Sciatic nerve (tissue), 2 donors: ENCODE measurements at places on chromosomes 1 and 21. TPM values are rescaled to one million over a fixed set of nuclear protein-coding genes. Genes with fewer than 3 reads are reported as not detected.

GRCh38 chr1:86258101-86258500, 101.5 kb upstream of the COL24A1 start:
- DNase-seq = no peak

GRCh38 chr1:178004926-178005391, 35.1 kb upstream of the SEC16B start:
- no peak for DNase-seq

GRCh38 chr1:202964791-202965410, 2.2 kb downstream of the CYB5R1 start:
- DNase-seq = no peak

DNA sequence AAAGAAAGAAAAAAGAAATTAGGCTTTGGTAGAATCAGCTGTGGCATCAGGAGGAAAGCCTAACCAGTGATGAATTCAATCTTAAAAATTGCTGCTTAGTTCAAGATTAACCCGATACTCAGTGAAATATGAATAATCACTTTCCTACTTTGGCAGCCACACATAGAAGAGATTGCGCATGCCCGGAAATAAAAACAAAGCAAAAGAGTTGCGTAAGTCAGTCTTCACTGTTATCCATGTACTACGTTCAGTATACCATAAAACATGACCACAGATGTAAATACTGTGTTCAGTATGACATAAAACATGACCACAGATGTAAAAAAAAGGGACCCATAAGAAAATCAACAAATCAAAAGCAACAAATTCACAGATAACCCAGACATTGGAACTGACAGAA, 19.2 kb downstream of the CD1D start:
- no peak for DNase-seq

DNA sequence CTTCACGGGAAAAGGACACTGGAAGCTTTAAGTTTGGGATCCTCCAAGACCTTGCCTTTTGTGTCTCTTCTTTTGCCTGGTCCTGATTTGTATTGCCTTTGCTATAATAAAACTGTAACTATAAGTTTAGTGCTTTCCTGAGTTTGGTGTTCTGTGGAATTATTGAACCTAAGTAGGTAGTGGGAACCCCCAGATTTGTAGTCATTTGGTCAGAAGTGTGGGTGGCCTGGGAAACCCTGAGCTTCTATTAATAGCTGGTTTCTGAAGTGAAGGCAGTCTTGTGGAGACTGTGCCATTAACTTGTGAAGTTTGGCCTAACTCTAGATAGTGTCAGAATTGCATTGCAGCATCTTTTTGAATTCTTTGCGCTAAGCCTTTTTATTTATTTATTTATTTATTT, 6.8 kb upstream of the MYCL start:
- no peak for DNase-seq

- DNase-seq = no peak
Observed at GRCh38 chr1:211783897-211784296, 46.7 kb downstream of the LPGAT1 start.

- DNase-seq = no peak
Observed at GRCh38 chr21:30216041-30216723, at the start of gene CLDN8. Gene CLDN8 (minus strand): TSS chr21:30216097. CDS start chr21:30215925, 172 bp downstream.

DNA sequence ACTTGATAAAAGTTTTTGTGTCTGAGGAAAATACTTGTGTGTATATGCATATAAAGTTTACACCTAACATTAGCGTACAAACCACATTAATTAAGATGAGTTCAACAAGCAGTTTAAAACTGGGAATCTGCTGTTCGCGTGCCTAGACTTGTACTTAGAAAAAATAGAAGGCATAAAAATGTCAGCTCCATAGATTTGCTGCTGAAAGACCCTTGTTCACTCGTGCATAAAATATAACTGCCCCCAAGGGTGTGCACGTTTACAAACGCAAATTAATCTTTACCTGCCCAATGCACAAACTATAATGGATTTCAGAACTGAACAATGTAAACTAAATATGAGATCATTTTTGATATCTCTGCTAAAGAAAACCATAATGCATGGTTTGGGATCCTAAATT, 392.3 kb upstream of the ADGRL2 start:
- DNase-seq = no peak

DNA sequence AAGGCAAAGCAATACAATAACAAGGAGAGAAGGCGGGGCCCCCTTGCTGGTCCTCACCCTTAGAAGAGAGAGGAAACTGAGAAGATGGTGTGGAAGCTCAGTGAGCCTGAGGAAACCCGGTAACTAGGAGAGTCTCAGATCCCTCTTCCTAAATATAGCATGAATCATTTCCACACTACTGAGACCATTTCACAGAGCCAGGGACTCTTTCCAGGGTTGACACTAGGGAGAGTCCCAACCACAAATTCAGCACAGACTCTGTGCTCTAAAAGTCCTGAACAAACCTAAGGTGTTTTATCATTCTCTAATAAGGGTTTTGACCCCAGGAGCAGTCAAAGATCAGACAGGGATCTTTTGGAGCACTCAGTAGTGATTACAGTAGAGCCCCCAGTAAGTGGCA, 647.7 kb downstream of the KCNT2 start:
- no peak for DNase-seq

DNA sequence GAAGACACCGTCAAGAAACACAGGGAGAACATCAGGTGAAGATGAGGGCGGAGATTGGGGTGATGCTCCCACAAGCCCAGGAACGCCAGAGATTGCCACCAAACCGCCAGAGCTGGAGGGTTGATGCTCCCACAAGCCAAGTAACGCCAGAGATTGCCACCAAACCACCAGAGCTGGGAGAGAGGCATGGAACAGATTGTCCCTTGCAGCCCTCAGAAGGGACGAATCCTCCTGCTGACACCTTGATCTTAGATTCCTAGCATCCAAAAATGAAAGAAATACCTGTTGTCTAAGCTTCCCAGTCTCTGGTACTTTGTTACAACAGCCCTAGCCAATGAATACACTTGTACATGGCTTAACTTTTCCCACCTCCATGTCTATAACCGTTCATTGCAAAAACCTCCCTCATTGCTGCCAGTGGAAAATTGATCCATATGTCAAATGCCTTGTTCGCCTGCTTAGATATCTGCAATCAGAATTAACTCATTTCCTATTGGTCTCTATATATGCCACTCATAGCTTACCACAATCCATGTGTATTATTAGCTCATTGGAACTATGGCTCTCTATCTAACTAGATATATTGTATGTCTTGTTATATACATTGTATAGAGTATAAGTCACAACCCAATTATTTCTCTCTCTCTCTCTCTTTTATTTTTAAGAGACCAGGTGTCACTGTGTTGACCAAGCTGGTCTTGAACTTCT, 127.4 kb downstream of the ADSS2 start:
- DNase-seq = no peak

DNA sequence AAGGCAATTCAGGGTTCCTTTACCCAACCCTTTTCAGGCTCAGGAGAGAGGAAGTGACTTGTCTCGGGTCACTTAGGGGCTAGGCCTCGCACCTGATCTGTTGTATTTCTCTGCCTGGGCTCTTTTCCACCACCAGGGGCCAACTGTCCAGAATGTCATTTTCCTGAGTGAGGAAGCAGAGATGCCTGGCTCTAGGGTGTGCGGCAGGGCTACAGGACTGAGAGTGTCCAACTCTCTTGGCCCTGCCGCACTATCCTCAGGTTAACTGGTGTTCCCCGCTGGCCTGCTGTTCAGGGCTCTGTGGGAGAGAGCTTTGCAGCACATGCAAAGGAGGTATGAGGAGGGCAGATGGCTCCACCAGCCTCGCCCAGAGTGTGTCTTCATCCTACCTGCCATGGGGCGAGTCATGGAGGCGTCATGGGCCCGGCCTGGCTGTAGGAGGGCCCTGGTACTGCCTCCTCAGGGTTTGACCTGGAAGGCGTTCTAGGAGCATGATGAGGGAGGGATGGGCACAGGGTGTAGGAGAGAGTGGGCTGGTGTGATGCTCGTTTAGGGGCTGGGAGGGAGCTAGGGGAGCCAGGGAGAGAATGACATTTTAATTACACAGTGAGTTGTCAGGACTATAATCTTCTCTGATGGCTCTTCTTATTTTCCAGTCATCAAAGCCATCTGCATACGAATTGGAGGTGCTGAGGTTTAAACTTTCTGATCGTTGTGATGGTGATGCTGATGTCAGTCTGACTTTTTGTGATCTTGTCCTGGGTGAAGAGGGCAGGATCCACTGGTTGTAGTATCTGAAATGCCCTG, 128.3 kb downstream of the NOS1AP start:
- DNase-seq = no peak

DNA sequence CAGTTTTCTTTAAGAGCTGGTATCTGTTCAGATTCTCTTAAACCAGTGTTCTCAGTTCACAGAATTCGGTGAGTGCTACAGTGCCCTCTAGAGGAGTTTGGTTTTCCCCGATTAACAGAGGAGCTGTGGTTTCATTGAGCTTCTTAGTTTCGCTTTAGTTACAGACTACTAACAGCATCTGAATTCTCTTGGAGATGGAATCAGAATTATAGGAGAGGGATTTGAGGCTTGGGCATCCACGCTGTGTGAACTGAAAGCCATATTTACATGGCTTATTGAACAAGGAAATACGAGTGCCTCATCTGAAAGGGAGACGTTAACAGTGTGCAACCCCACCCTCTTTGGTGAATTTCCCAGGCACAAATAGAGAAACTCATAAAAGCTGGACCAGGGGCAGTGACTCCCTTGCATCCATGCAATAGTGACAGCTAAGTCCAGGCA, 202.0 kb downstream of the USH2A start:
- DNase-seq = no peak

DNA sequence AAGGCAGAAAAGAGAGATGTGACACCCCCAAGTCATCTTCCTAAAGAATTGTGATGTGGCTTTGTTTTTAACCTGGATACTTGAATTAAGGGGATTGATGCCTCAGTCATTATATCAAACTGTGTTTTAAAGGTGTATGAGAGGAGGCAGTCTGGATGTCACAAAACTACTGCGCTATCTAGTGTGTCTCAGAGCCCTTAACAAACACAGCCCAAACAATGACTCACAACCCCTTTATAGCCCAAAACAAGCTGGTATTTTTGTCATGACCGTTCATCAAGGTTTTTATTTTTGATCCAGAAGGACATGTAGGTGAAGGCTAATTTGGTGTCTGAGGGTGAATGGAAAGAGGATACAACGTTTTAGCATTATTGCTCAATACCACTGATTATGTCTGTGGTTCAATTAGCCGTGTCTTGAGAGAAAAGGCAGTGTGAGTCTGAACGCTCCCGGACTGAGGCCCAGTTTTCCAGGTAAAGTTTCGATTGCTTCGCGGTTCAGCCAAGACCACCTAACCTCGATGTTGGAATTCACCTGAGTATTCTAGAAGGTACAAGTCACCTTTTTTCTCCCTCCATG, 71.6 kb downstream of the SGIP1 start:
- no peak for DNase-seq

DNA sequence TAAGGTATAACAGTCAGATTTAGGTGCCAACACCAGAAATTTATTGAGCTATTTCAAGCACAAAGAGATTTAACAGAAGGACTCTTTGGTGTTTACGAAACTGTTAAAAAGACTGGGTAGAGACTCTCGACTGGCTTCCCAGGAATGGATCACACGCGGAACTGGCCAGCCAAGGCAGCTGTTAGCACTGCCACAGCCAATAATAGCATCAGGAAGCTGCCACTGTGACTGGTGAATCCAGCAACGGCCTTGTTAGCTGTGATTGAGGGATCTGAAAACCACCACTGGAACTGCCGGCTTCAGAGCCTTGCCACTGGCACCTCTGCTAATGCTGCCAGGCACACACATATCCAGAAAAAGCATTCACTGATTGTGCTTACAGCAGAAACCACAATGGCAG, 10.6 kb upstream of the SIM2 start:
- DNase-seq = no peak

DNA sequence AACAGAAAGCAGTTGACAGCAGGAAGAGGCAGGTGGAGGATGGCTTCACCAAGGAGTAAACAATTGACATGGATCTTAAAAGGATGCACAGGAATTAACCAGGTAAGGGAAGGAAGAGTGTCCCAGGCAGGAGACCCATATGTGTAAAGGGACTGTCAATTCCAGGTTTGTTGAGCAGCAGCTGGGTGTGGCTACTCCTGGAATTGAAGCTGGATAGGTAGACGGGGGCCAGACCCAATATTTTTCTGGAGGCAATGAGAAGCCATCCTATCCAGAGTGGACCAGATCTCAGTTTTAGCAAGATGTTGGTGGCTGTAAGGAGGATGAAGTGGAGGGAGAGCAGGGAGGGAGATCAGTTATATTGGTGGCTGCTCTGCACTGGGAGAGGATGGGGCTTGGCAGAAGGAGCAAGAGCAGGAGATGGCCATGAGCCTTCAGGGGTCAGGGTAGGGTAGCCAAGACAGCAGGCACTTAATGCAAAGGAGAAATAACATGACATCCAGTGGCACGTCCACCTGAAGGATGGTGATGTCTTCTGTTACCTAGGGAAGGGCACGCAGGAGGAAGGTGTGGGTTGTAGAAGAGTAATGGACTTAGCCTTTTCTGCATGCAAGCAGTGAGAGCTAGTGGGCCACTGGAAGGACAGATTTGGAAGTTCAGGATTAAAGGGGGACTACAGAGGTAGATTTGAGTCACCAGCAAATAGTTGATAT, 146.7 kb upstream of the HMGB4 start:
- DNase-seq = no peak

- no peak for DNase-seq
Observed at GRCh38 chr1:193144361-193144938, 22.6 kb downstream of the CDC73 start.

DPT gene
- 17.2 TPM for total RNA-seq

ANGPTL3 gene
- not detected for total RNA-seq

VHLL gene
- total RNA-seq = not detected

TSACC gene
- total RNA-seq = not detected

LMOD1 gene
- total RNA-seq = 41.6 TPM

NOL9 gene
- total RNA-seq = 26.0 TPM
